ENCODE measurements at places on chromosomes 5 and 9. TPM values are rescaled to one million over a fixed set of nuclear protein-coding genes. Genes with fewer than 3 reads are reported as not detected.

- H3K4me1 ChIP-seq: peaks cover under 1% of the 10 kb centered on the region
- DNase-seq: no peak
These were observed 246.6 kb upstream of the IL12B start for GRCh38 chr5:159576902-159577301.

GRCh38 chr5:72326306-72326649, 6.1 kb downstream of the PTCD2 start:
- DNase-seq: no peak
- no peaks in the 10 kb centered on the region for H3K27me3 ChIP-seq

GRCh38 chr5:96537386-96537785, 104.3 kb upstream of the PCSK1 start:
- no peaks in the 10 kb centered on the region for H3K36me3 ChIP-seq
- H3K27me3 ChIP-seq: no peaks in the 10 kb centered on the region
- no peak for DNase-seq
- no peaks in the 10 kb centered on the region for H3K4me1 ChIP-seq
- no peak overlapping the region for H3K27ac ChIP-seq

GRCh38 chr5:1783216-1783554, 16.5 kb downstream of the MRPL36 start:
- H3K4me3 ChIP-seq: no peak overlapping the region
- no peaks in the 10 kb centered on the region for H3K36me3 ChIP-seq
- no peaks in the 10 kb centered on the region for H3K4me1 ChIP-seq
- H3K27ac ChIP-seq: no peak overlapping the region

GRCh38 chr9:37997636-37998374, 71.2 kb downstream of the SHB start:
- H3K27me3 ChIP-seq: no peaks in the 10 kb centered on the region
- H3K27ac ChIP-seq: no peak overlapping the region
- H3K36me3 ChIP-seq: no peaks in the 10 kb centered on the region
- H3K4me3 ChIP-seq: no peak overlapping the region
- DNase-seq: no peak
- H3K4me1 ChIP-seq: peaks cover 21% of the 10 kb centered on the region

Gene GALNT12
- 6.8 TPM for total RNA-seq

Gene LEAP2
- not detected for total RNA-seq

Gene TMC1
- not detected for total RNA-seq

Gene BTNL3
- not detected for total RNA-seq

Gene PAEP
- not detected for total RNA-seq

Gene EGR1
- total RNA-seq: 98.3 TPM

Measured in thoracic aorta (tissue), 2 donors.